ENCODE measurements at places on chromosomes 5 and 9.

DNA sequence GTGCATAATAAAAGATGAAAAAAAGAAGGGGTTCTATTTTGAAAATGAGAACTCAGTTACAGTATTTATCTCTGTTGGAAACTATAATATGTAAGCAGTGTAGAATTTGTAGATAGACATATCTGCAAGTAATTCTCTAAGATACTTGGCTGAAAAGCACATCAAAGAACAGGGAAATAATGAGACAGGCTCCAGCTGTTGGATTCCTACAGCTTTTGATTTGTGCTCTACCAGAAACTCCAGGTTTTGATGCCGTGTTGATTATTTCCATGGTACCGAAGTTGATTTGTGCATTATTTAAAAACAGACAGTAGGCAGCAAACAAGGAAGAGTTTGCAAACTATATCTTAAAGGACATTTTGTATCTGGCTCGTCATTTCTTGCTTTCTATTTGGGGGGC, 2098.7 kb upstream of the WWC1 start:
- DNase-seq: no peak

- no peak for DNase-seq
Observed at GRCh38 chr9:4371108-4371507, 71.2 kb upstream of the GLIS3 start.

DNA sequence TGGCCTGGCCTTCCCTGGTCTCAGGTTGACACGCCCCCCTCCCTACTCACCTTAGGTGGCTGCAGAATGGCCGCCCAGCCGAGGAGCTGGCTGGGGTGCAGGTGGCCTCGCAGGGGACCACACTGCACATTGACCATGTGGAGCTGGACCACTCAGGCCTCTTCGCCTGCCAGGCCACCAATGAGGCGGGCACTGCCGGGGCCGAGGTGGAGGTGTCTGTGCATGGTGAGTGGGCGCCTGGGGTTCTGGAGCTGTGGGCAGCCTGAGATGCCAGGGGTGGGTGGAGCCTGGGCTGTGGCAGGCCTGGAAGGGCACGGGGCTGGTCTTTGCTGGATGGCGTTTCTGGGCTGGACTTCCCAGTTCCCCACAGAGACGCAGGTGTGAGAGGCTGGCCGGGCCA, 88.7 kb upstream of the ASS1 start:
- DNase-seq: no peak

DNA sequence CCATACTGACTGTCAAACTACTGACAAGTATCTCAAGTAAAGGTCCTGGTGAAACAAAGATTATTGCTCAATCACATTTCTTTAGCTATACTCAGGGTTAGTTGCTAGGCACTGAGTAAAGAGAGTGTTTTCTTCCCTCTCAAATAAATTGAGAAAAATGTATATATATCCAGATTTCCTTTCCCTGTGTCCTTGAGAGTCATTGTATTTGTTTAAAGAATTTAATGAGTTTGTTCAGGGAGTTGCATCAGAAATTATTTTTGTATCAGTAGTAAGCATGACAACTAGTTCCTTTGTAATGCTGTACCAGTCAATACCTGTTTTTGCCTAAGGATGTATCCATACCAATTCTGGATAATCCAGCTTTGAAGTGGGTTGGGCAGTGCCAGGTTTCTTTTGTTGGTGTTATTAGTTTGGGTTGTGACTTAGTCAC, 3.2 kb upstream of the ANKHD1 start:
- no peak for DNase-seq

DNA sequence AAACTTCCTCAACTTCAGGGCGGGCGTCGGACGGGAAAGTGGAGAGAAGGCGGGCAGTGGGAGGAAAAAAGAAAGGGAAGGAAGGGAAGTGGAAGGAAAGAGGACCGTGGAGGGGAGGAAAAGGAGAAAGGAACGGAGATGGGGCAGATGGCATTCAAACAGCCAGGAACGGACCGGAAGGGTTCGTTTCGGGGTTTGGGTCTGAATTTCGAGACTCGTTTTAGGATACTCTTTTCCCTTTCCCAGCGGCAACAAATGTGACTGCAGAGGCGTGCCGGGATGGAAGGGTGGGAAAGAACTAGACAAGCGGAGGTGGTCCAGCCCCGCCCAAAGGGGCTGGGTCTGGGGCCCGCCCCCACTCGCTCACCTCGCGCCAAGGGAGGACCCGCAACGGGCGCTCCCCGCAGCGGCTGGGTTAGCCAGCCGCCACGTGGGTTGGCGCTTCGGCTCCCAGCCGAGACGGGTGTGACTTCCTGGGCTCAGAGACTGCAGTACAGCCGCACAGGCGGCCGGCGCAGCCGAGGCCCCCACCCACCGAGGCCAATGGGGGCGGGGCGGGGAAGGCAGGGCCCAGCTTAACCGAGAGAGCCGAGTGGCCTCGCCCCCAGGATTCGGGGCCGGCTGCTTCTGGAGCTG, 2.7 kb downstream of the VCAN start:
- peak; percentile 74 for DNase-seq

DNA sequence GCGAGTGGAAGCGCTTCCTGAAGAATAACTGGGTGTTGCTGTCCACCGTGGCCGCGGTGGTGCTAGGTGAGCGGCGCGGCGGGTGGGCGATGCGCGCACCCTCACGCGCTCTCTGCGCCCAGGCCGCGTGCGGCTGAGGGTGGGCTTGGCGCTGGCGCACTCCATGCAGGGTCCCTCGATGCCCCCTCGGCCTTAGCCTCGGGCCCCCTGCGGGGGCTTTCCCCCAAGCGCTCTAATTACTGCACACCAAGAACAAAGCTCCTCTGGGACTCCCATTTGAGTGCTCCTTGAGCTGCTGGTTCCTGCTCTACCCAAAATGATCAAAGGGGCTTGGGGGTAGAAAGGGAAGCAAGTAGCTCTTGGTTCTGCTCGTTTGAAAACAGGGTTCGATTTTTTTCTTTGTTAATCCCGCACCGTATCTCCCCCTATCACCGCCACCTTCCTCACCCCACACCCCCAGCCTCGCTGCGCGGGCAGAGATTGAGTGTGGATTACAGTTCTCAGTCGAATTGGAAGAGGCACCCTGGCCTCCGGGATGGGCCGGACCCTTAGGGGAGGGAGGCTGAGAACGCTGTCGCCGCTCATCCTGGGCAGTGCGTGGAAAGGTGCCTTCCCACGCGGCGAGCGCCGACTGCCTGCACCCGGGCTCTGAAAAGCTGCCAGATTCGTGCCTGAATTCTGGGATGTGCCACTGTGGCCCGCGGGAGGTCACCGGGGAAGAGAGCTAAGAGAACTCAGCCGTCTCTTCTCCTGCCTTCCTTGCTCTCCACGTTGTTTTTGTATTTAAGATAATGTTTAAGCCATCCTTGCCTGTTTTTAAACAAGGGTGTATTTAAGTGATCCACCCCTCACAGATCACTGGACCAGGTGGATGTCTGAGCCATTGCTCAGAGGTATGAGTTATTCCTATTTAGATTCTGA, 697 bp downstream of the SLC1A1 start:
- no peak for DNase-seq

GRCh38 chr5:28574606-28575005, 1536.2 kb upstream of the CDH9 start:
- no peak for DNase-seq

DNA sequence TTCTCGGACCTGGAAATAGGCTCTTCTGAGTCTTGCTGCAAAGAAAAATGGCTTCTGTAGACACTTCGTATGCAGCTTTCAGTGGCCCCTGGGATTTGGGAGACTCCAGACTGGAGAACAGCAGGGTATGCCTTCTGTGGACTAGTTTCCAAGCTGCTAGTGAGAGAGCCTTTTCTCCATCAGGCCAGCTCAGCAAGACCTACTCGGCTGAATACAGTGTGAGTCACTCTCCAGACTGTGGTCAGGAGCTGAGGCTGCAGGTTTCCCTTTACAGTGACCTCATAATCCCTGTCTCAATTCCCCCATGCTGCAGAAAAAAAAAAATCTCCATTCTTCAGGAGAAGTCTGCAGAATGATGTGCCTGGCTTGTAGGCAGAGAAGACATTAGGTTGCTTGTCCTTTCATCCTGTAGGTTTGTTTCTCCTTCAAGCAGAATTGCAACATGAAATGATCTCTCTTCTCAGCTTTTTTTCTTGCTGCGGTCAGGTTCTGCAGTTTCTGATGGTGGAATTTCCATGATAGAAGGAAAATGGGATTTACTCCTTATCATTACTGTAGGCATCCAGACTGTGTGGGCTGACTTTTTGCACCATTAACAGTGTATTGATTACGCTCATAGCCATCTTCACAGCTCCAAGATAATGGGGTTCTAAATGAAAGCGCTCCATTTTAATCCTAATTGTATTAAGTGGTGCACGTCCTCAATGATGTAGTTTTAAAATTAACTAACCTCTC, 78.3 kb upstream of the TNFSF8 start:
- no peak for DNase-seq

- no peak for DNase-seq
Observed at GRCh38 chr5:119031905-119032304, 39.0 kb upstream of the DMXL1 start.

DNA sequence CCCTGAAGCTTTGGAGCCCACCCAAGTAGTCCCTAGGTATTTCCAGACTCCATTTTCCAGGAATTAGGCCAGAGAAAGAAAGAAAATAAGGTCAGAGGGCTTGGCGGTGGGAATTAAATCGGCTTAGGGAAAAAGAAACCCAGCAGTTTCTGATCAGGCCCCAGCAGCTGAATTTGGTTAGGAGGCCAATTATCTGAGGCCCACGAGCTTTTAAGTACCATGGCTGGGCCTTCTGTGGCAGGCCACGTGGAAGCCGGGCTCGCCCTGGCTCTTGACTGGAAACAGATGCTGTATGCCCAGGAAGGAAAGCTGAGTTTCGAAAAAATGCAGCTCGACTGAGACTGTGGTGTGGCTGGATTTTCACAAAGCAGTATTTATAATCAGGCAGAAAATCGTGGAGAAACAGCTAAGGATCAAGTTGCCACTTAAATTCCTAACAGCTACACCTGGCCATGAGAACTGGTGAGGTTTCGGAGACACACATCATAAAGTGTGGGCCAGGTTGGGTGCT, 75.1 kb upstream of the PANK3 start:
- peak; percentile 29 for DNase-seq

DNA sequence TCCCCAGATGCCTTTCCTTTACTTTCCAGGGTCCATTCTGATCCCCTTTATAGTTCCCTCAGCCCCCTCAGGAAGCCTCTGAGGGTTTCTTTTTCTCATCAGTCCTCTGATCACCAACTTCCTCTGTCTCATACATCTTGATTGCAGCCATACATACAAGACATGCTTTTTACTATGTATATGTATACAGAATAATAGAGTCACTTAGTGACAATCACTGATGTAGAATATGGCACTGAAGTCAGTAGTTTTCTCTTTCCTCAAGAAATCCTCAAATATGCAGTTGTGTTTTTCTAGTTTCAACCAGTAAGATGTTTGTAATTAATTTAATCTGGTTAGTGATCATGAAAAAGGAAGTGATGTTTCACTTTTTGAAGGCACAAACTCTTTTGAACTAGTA, 364.1 kb downstream of the MAN2A1 start:
- DNase-seq: no peak

DNA sequence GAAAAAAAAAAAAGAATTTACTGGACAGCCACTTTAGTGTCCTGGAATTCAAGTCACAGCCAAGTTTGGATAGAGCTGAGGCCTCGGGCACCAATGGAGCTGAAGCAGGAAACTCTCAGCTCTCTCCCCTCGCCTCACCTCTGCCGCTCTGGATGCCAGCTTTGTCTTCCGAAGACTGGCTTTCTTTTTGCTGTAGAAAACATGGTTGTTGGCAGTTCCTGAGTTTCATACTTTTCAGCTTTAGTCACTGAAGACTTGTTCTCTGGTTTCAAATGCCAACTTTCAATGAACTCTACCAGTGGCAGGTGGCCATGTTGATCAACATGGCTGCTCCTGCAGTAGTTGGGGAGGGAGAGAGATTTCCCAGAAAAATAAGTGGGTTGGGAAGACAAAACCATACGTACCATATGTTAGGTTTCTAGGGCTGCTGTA, 142.2 kb downstream of the SNX18 start:
- DNase-seq: no peak

- no peak for DNase-seq
Observed at GRCh38 chr5:1519631-1520210, 4.0 kb downstream of the LPCAT1 start.

DNA sequence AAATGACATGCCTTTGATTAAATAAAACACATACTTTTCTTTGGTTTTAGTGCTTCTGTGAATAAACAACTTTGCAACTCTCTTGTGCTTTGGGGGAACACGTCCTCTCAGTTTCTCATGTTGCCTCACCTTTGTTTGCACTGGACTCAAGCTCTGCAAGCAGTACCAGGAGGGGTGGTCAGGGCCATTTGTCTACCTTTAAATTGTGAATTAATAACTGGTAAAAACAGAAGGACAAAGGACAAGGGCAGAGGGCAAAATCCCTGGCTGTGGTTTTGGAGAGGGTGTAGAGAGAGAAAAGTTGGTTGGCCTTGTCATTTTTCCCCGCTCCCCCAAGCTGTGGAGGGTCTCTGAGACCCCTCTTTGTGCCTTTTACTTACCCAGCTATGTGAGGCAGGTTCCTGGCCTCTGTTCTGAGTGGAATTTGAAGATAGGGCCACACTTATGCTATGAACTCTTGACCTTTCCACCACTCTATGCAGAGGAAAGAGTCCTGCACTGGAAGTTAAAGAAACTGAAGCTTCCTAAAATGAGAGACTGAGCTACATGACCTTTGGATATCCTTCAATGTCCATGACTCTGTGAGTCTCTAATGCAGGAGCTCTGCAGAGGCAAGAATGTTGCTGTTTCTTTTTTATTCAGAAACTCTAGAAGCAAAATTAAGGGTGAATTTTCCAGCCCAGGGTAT, 55.1 kb upstream of the MOCS2 start:
- no peak for DNase-seq

- no peak for DNase-seq
Observed at GRCh38 chr9:903886-904285, 62.4 kb downstream of the DMRT1 start.

DNA sequence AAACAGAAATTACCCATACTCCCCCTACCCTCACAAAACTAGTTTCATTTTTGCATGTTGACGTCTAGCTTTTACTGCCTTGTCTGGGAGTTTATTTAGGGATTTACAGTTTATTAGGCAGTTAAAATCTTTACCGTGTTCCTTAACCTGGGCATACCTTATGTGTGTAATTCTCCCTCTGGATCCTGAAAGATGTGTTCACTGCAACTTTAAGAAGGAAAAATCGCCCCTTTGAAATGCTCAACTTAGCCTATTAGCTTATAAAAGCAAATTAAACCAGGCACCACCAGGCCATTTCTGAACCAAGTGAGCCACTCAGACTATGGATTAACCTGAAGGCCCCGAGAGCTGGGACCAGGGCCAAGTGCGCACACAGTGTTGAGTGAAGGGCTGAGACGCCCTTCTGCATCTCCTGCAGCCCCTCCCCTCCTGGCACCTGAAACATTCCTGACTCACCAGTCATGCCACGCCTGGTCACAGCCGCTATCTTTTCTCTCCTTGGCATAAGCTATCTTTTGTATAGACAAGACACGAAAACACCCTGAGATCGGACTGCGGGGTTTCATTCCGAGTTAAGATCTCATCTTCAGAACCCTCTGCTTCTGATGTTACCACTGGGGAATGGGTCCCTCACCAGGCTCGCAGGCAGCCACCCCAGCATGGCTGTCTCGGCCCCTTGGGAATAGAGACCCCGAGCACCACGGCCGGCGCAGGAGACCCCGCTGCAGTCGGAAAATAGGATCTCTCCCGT, 111.9 kb downstream of the ROR2 start:
- no peak for DNase-seq
